ENCODE measurements at places on chromosomes 2 and 18. TPM values are rescaled to one million over a fixed set of nuclear protein-coding genes. Genes with fewer than 3 reads are reported as not detected.

ATL2 gene
- total RNA-seq, result 72.9 TPM

DNA sequence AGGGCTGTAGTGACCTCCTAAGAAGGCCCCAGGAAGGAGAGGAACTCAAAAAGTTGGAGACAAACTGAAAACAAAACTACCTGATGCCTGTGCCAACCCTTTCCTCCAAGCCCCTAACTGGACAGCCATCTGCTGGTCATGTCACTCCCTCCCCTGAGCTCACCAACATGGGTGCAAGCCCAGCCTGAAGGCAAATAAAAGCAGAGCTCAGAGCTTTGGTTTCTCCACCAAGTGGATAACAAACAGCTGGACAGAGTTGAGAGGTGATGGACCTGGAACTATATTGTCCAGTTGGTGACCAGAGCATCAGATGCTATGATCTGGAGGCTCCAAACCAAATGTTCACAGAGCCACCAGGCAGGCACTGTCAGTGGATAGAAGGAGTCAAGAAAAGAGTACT lies 34.6 kb upstream of the MAL start:
- no peak overlapping the region for H3K27ac ChIP-seq
- H3K4me1 ChIP-seq, result peaks cover 10% of the 10 kb centered on the region
- no peak overlapping the region for H3K4me3 ChIP-seq
- H3K36me3 ChIP-seq, result no peaks in the 10 kb centered on the region
- H3K27me3 ChIP-seq, result peaks cover 16% of the 10 kb centered on the region

DNA sequence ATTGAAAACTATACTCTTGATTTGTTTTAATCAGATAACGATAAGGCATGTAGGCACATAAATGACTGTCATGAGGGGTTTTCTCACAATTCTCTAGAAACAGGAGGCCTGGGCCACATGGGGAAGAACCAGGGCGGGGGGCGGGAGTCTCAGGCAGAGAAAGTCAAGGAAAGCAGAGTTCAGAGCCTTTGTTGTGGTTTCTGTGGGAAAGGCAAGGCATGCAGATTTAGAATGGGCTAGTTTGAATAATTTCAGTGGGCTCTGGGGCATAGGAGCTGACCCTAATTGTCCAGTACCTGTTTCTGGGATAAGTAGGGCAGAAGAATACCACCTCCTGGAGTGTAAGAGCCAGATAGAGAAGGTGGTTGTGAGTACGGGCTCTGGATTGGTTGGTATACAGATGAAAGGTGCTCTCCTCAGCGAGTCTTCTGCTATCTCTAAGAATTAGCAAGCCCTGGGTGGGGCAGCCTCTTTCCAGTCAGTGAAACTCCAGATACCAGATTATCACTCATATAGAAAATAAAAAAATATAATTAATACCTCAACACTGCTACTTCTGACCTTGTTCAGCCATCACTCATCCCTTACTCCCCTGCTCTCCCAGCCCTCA lies 41.5 kb upstream of the CYRIA start:
- no peaks in the 10 kb centered on the region for H3K36me3 ChIP-seq
- no peak for DNase-seq
- H3K4me3 ChIP-seq, result no peak overlapping the region

DNA sequence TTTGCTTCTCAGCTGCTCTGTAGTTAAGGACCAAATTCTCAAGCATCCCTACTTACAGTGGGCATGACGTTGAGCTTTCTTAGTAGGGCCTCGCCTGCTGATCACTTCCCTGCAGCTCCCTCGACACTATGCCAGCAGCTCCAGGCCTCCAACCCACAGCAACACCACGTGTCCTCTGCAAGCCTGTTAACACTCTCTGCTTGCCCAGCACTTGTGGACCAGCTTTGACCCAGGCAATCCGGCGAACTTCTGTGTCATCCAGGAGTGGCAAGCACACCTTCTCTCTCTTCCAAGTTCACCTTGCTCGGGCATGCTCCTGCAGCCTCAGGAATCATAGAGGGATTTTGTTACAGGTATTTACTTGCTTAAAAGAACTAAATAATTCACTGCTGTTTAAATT lies 138.6 kb upstream of the FHL2 start:
- no peak overlapping the region for H3K4me3 ChIP-seq
- peaks cover 3% of the 10 kb centered on the region for H3K27me3 ChIP-seq
- DNase-seq, result no peak

DNA sequence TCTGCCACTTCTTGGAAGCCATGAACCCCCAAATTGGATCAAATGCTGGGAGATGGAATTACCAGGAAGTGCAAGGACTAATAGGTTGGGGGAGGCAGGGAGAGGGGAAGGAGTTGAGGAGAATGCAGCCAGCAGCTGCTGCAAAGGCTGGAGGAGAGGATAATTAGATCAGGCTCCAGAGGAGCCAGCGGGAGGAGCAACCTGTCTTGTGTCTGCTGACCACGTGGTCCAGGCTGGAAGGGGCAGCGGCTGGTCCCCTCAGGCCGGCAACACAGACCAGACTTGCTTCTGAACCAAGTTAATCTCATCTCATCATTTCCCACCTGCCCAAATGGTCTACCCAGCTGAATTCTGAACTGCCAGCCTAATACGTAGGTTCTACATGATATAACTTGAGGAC lies 68.3 kb downstream of the MRO start:
- no peak for DNase-seq
- H3K4me3 ChIP-seq, result no peak overlapping the region
- H3K36me3 ChIP-seq, result no peaks in the 10 kb centered on the region
- H3K27ac ChIP-seq, result no peak overlapping the region
